ENCODE measurements at places on chromosomes 2 and 18. TPM values are rescaled to one million over a fixed set of nuclear protein-coding genes. Genes with fewer than 3 reads are reported as not detected.

CCDC141 gene
- polyA plus RNA-seq, result not detected

FOXI3 gene
- polyA plus RNA-seq, result not detected

FAM117B gene
- polyA plus RNA-seq, result 3.6 TPM

CIB4 gene
- polyA plus RNA-seq, result 0.30 TPM

LBH gene
- polyA plus RNA-seq, result 273 TPM

RNU2-63P gene
- polyA plus RNA-seq, result not detected

ITM2C gene
- 105 TPM for polyA plus RNA-seq

UGT1A3 gene
- polyA plus RNA-seq, result 0.17 TPM

SCG2 gene
- polyA plus RNA-seq, result 0.42 TPM

GPR55 gene
- not detected for polyA plus RNA-seq

PLB1 gene
- polyA plus RNA-seq, result 1.2 TPM

POTEI gene
- polyA plus RNA-seq, result not detected

STARD6 gene
- polyA plus RNA-seq, result not detected

MTCL1 gene
- 48.6 TPM for polyA plus RNA-seq

CDK15 gene
- polyA plus RNA-seq, result not detected

CPSF3 gene
- 65.0 TPM for polyA plus RNA-seq

POLE4 gene
- polyA plus RNA-seq, result 83.1 TPM

MC5R gene
- polyA plus RNA-seq, result not detected

NAT8 gene
- polyA plus RNA-seq, result not detected

FOXD4L1 gene
- 0.67 TPM for polyA plus RNA-seq

SH3BP4 gene
- polyA plus RNA-seq, result 22.6 TPM

NCKAP1 gene
- 98.8 TPM for polyA plus RNA-seq

GNLY gene
- not detected for polyA plus RNA-seq

PSD4 gene
- polyA plus RNA-seq, result 21.1 TPM

FIGN gene
- 1.9 TPM for polyA plus RNA-seq

PPP4R3B gene
- 34.6 TPM for polyA plus RNA-seq

RNF152 gene
- not detected for polyA plus RNA-seq

Data from A549 (cell line).